ENCODE measurements at places on chromosomes 2 and 18. TPM values are rescaled to one million over a fixed set of nuclear protein-coding genes. Genes with fewer than 3 reads are reported as not detected.

- no peak overlapping the region for H3K27ac ChIP-seq
- no peak overlapping the region for H3K4me3 ChIP-seq
- no peaks in the 10 kb centered on the region for H3K36me3 ChIP-seq
- no peaks in the 10 kb centered on the region for H3K4me1 ChIP-seq
- H3K27me3 ChIP-seq, result no peaks in the 10 kb centered on the region
These were observed 104.8 kb downstream of the LBH start for GRCh38 chr2:30336084-30336483.

The STARD6 gene
- total RNA-seq, result not detected

The NFE2L2 gene
- 42.4 TPM for total RNA-seq

The SUPT7L gene
- 23.5 TPM for total RNA-seq

DNA sequence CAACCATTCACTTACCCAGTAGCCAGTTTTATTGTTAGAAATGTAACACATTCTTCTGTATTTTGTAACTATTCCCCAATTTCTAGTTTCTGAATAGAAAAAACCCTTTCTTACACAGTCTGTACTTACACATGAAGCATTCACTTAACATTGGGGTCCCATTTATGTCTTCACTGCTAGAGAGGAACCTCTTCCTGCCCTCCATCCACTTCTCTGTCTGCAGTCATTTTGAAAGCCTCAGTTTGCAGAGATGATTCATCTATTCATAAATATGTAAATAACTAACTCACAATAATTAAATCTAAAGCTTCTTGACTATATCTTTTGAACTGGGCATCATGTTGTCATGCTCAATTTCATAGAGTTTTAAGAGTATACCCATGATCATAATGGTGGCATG, 55.9 kb downstream of the ZRANB3 start:
- no peak overlapping the region for H3K4me3 ChIP-seq
- H3K27ac ChIP-seq, result no peak overlapping the region
- H3K27me3 ChIP-seq, result no peaks in the 10 kb centered on the region
- DNase-seq, result no peak
- H3K4me1 ChIP-seq, result no peaks in the 10 kb centered on the region

- DNase-seq, result no peak
- peaks cover 3% of the 10 kb centered on the region for H3K4me1 ChIP-seq
- H3K36me3 ChIP-seq, result no peaks in the 10 kb centered on the region
These were observed 48.7 kb downstream of the SERTAD2 start for GRCh38 chr2:64605026-64605471.

DNA sequence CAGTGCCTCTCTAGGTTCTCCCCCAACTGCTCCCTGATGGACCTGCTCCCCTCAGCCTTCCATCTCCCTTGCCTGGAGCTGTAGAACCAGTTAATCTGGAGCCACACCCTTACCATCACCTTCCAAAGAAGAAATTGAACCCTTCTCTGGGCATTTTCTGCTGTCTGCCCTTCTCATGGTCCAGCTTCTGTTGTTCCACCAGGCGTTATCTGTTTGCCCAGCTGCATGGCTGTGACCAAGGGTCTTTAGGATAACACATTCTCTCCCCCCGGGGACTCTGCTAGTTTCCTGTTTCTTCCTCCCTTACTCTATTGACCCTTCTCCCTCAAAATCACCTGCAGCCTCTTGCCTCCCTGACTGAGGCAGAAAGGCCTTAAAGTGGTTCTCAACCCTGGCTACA, 3.2 kb upstream of the ANKRD53 start:
- peaks cover 2% of the 10 kb centered on the region for H3K36me3 ChIP-seq
- DNase-seq, result no peak
- no peak overlapping the region for H3K27ac ChIP-seq
